Kidney (tissue), 22 donors: ENCODE measurements at places on chromosomes 12 and 14. TPM values are rescaled to one million over a fixed set of nuclear protein-coding genes. Genes with fewer than 3 reads are reported as not detected.
A peak's percentile ranks its signal among the peaks of the same experiment; 100 is the strongest.

- DNase-seq: no peak
Measured at GRCh38 chr14:68020493-68020892, 200.9 kb downstream of the RAD51B start.

DNA sequence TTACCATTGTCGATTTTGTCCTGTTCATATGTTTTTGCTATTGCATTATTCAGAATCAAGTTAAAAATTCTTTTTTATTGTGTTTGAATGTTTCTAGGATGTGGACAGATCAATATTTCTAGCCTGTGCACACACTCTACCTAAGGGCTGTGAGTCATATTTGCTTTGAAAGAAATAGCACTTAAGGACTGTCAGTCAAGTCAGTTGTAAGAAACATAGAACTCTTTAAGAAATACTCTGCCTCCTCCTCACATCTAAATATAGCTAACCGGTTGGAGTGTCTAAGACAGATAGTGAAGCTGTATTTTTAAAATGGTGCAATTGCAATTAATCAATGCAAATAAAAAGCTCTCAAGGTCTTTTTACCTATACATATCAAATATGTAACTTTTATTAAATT lies 17.9 kb upstream of the MGST1 start:
- no peak for DNase-seq

- DNase-seq: no peak
Measured at GRCh38 chr12:122827258-122827657, 8.0 kb upstream of the HIP1R start.

GRCh38 chr12:29224572-29224971 lies 75.5 kb downstream of the FAR2 start:
- no peak for DNase-seq

DNA sequence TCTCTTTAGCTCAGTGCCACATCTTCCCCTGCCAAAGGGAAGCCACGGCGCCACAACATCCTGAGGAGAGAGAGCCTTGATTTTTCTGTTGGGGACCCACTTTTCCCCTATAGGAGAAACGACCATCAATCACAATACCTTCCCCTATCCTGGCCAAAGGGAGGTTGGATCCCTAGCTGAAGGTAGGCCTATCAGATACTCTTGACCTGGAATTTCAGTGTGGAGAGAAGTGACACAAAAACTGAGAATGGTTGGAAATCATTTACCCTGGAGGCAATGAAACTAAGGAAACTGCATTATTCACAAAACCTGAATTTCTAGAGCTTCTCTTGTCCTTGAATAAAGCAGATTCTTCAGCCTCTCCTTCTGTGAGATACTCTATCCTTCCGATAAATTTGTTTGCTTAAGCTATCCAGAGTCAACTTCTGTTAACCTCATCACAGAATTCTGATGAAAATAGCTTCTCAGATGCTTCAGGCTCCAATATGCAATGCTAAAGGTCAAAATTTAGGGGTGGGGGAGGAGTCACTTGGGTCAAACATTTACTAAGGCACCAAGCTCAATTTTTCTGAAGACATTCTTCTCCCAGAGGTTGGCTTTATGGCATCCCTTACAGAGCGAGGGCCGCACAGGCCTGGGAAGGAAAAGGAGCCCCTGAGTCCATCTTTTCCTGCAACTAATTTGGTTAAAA lies 27.0 kb upstream of the DUSP6 start:
- DNase-seq: no peak

DNA sequence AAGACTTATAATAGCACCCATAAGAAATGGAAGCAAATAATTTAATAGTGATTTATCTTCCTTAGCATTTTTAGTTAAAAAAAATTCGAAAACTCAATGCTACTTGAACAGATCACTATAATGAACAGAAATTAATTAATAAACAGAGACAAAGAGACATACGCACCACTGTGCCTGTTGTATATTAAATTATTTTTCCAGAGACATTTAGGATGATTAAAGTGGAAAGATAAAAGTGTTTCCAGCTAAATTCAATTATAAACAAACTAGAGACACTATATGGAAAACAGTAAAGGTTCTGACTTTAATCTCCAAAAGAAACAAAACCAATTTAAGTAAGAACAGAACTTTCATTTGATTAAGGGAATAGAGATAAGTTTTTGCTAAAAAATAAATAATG lies 3.4 kb downstream of the HIGD1C start:
- no peak for DNase-seq

DNA sequence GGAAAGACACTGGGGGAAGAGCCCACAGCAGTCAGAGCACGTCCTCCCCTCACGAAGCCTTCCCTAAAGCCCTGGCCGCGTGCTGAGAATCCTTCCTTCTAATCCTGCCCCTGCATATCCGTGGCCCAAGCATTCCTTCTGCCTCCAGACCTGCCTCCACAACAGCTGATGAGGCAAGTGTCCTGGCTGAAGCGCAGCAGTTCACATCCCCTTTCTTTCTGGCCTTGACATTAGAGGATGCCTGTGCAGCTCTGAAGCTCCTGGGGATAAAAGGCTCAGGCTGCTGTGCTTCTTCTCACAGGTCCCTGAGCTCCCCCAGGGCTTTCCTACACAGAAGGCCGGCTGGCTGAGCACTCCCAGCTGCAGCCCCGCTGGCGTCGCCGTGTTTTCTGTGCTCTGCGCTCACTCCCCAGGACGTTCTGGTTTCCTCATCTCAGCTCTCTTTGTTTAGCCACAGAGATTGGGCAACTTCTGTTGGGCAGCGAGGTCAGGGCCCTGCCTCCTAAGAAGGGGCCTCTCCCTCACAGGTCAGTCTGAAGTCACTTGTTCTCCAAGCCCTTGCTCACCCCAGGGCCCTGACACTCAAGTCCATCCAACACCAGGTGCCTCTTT lies 45.8 kb downstream of the NINJ2 start:
- DNase-seq: no peak

DNA sequence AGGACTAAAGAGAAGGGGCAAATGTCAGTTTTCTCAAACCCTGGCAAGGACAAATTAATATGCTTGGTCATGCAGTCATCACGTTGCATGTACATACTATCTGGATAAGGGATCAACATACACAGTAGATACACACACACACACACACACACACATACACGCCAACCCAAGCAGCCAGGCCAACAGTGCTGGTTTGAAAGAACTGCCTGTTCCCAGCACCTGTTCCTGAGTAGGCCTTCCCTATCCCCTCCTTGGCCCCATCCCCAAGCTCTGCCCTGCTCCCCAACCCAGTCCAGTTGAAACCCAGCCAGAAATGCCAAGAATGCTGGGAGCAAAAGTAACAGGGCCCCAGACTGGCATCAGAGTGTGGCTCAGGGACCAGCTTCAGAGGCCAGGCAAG lies 4.4 kb downstream of the ITGA7 start:
- DNase-seq: peak; percentile 32

The IAPP gene
- not detected for polyA plus RNA-seq

The ACRBP gene
- 2.1 TPM for polyA plus RNA-seq

The NEUROD4 gene
- polyA plus RNA-seq: not detected

The OVCH1 gene
- polyA plus RNA-seq: not detected

The TUNAR gene
- not detected for polyA plus RNA-seq

The SLCO1B1 gene
- polyA plus RNA-seq: not detected

The TMTC2 gene
- 6.0 TPM for polyA plus RNA-seq
